Activated CD4-positive, alpha-beta T cell treated with anti-CD3 and anti-CD28 coated beads for 24 hours (primary cell): ENCODE measurements at places on chromosomes 2 and 18.

DNA sequence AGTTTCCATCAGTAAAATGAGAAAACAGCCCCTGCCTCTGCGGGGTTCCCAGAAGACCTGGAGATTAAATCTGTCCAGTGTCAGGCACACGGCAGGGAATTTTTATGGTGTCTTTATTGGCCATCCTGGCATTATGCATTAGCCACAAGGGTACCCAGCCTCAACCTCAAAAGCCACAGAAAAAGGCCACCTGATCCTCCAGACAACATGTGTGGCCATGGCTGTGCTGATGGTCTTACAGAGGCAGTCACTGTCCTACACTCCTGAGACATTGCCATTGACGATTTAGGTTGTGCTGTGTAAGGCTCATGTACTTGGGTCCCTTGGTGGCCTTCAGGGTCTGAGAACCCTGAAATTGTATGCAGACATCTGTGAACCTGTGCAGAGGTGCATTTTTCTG is 115.6 kb downstream of the SMAD7 start:
- DNase-seq: no peak

GRCh38 chr2:224099861-224100643 is 61.0 kb upstream of the SERPINE2 start:
- DNase-seq: no peak

- no peak for DNase-seq
These were observed 3.5 kb upstream of the LBX2 start for GRCh38 chr2:74502720-74503505.

DNA sequence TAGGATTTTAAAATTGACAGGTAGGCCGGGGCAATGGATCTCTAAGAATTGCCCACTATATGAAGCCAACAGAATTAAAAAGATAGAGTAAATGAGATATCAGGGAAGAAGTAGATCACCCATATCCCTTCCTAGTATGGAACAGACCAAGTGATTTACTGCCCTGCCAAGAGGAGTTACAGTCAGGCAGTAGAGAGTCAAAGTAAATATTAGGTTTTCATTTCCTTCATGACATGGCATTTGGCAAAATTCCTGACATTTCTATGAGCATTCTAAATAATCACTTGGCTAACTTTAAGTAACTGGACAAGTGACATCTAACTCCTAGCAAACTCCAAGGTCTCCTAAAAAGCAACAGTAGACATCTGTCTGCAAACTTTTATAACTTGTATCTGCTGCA is 33.5 kb downstream of the GALNT5 start:
- no peak for DNase-seq

DNA sequence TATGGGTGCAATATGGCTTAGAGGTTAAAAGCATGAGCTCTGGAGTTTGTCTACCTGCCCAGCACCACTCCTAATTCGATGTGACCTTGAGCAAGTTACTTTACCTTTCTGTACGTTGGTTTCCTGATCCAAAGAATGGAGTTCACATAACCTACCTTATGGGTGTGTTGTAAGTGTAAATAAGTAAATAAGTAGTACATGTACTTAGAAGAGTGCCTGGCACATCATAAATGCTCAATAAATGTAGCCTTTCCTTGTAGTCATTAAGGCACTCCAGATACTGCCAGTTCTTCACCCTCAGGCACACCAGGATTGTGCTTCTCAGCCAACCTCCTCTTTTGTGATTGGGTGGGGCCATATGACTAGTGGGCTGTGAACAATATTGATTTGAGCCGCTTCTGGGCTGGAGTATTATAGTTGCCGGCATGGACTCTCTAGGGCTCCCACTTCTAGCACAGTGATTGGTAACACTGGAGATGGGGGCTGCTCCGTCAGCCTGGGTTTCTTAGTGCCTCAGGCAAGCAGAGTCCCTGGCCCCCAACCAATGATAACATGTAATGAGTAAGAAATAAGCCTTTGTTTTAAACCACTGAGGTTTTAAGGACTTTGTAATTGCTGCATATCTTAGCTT is 101.7 kb upstream of the NOSTRIN start:
- no peak for DNase-seq

GRCh38 chr18:6729247-6730091 is at the start of gene ARHGAP28:
ARHGAP28 (plus strand) TSS chr18:6729716; CDS start chr18:6729822, 106 bp downstream.
- no peak for DNase-seq

GRCh38 chr18:76495006-76495370 is at the start of gene ZNF516:
ZNF516 (minus strand) TSS chr18:76495242; CDS start chr18:76443054, 52,188 bp downstream.
- no peak for DNase-seq

DNA sequence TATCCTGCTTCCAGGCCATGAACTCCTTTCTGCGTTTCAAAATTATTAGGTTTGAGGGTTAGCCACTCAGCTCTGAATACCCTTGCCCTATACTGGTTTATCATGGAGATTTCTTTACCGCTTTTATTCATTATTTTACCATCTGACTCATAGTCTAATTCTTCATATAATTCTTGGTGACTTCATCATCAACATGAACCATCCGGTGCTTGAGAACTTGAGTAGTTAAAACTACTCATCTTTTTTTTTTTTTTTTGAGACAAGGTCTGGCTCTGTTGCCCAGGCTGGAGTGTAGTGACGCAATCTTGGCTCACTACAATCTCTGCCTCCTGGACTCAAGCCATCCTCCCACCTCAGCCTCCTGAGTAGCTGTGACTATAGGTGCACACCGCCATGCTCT is 94.2 kb upstream of the LHCGR start:
- DNase-seq: no peak

- no peak for DNase-seq
These were observed 251.7 kb downstream of the PHLPP1 start for GRCh38 chr18:62967089-62967488.

GRCh38 chr2:26934335-26934724 is 36.1 kb upstream of the MAPRE3 start:
- DNase-seq: no peak

GRCh38 chr2:120888851-120889250 is 153.2 kb downstream of the GLI2 start:
- no peak for DNase-seq

DNA sequence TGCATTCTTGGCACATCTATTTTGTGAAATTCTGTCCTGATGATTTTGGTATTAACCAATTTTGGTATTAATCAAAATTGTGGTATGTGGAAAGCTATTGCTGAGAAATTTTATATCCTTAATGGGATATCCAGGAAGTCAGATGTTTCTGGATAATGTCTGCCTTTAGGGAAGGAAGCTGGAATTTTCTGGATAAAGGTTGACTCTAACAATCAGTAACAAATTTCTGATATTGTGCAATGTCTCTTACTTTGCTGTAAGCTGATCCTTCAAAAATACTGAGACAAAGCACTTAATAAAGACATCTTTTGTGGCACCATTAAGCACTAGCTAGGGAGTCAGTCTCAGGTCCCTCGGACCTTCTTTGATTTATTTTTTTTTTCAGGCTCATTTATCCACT is 100.8 kb upstream of the UGP2 start:
- no peak for DNase-seq

- DNase-seq: peak; percentile 12
These were observed 318.7 kb upstream of the NCKAP5 start for GRCh38 chr2:133886735-133887675.

GRCh38 chr18:76988031-76988826 is 144.4 kb downstream of the MBP start:
- DNase-seq: no peak

DNA sequence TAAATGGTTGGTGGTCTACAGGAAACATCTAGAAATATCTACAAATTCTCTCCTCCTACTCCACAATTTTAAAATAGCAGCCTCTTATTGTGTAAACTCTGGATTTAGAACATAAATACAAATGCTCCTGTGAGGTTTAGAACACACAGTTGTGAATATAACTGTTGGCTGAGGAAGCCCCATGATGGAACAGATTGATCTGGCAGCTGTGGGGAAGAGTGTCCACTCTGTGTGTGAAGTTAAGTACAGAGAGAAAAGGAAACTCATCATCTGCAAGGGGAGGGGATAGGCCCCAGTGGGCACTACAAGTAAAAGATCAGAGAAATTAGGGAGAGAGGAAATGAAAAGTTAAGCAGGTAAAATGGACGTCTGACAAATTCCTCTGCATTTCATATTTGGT is 422.7 kb upstream of the FSHR start:
- DNase-seq: no peak

DNA sequence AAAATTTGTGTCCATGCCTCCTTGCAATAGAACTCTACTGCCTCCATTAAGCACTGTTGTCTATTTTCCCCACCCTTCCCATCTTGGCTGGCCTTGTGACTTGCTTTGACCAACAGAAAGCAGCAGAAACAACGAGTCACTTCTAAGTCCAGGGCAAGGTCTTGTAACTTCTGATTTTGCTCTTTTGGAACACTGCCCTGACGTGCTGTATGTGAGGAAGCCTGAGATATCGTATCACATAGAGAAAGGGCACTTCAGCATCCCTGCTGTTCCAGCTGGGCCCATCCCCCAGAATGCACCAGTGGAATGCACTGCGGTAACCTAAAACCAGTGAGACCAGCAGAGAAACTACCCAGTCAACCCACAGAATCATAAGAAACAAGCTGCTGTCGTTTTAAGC is 28.1 kb downstream of the NCKAP1 start:
- DNase-seq: no peak

- DNase-seq: no peak
These were observed 205.8 kb upstream of the SALL3 start for GRCh38 chr18:78773819-78774218.

DNA sequence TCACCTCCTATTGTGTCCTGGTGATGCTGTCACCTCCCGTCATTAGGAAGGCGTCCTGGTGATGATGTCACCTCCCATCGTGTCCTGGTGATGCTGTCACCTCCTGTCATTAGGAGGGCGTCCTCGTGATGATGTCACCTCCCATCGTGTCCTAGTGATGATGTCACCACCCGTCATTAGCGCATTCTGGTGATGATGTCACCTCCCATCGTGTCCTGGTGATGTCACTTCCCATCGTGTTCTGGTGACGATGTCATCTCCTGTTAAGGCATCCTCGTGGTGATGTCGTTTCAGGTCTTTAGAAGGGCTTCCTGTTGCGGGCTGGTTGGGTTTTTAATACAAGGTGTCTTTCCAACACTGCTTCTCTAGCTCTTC is 40.7 kb downstream of the CTDP1 start:
- no peak for DNase-seq

GRCh38 chr18:54956506-54956905 is 2.8 kb downstream of the CCDC68 start:
- no peak for DNase-seq

DNA sequence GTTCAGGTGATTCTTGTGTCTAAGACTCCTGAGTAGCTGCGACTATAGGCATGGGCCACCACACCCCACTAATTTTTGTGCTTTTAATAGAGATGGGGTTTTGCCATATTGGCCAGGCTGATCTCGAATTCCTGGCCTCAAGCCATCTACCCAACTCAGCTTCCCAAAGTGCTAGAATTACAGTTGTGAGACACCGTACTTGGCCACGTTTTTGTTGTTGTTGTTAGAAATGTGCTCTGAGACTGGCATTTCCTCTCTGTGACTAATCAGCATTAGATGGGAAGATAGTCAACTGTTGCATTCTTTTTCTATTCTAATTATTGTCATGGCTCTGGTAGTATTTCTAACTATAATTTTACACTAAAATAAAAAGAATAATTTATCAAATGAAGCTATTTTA is 191.7 kb downstream of the CAMKMT start:
- DNase-seq: no peak

DNA sequence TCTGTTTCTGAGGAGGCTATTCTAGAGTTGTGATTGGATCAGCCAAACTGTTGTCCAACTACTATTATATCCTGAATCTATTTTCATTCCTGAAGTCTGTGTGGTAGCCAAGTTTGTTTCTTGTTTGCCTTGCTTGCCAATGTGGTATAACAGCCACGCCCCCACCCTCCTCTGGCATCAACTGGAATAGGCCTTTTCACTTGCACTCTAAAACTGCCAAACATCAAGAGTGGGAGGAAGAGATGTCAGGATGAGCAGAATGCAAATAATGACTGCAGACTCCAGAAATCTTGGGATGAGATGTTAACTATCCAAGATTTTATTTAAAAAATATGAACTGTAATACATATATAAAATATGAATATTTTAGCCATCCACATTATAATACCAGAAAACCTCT is 246.1 kb downstream of the NRXN1 start:
- DNase-seq: no peak

GRCh38 chr18:23968638-23969604 is 45.6 kb upstream of the TTC39C start:
- DNase-seq: no peak

DNA sequence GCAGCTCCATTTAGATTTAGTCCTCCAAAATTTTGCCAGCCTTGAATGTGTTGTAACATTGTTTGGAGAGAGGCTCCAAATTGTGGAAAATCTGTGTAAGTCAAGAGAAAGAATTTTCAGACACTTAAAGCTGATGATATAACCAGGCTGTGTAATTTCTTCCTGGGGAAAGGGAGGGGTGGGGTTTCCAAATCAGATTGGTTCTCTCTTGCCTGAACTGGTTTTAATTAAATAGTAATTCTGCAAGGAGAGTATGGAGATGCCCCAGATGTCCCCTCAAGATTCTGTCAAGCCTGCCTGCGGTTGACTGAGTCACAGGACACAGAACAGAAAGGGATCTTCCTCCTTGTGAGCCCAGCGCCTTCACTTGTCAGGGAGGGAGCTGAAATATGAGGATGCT is 54.5 kb downstream of the C18orf63 start:
- DNase-seq: no peak

- peak; percentile 94 for DNase-seq
These were observed at the start of gene GGCX for GRCh38 chr2:85561280-85562212. GGCX (minus strand) TSS chr2:85561493; CDS start chr2:85561428, 65 bp downstream.

DNA sequence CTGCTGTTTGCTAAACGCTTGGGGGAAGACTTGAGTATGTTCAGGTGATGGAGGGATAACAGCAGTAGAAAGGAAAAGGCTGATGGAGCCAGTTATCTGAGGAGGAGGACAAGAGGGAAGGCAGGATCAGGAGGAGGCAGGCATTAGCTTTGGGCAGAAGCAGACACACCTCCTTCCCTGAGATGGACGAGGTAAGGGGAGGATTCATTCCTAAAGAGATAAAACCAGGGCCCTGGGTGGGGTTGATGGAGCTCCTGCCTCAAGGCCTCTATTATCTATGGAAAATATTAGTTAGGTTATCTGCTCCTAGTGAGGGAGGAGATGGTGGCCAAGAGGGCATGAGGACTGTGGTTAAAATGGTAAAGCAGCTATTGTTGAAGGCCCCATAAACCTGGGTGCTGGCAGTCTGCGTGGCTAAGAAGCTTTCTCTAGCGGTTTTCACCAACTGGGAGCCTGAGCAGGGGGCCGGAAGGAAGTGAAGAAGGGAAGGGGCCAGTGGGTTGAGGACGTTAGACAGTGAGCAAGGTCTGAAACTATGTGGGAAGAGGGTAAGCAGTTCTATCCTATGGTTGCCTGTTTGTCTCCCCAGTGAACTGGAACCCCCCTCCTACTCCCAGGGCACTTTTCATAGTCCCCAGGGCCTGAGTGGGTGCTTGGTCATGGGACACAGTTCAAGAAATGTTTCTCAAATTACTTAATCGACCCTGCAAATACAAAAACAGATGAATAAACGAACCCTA is 56.6 kb upstream of the HK2 start:
- no peak for DNase-seq

GRCh38 chr2:46747297-46747818 is 168.2 kb downstream of the MCFD2 start:
- DNase-seq: no peak

DNA sequence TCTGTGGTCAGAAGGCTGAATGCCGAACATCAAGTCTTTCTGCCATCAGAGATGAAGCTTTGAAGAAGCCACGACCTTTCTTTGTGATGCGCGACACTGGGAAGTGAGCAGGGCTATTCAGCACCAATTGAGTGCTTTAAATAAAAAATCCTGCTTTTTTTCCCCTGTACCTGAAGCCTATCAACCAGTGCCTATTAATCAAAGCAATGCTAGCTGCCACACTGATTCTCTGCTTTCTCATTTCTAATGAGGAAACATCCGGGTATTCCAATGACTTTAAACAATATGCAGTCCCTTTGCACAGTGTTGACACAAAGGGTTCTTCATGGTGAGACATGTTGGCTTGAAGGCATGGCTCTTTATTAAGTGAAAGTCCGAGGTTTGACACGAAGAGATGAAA is 88.0 kb downstream of the GALR1 start:
- no peak for DNase-seq
